ENCODE measurements at places on chromosomes 7 and 10.

- DNase-seq = no peak
Observed at GRCh38 chr7:18087687-18088078, 60.0 kb upstream of the PRPS1L1 start.

GRCh38 chr10:106027240-106027639, 1137.3 kb downstream of the SORCS1 start:
- DNase-seq = no peak

- no peak for DNase-seq
Observed at GRCh38 chr10:104548090-104548489, 93.0 kb upstream of the SORCS3 start.

DNA sequence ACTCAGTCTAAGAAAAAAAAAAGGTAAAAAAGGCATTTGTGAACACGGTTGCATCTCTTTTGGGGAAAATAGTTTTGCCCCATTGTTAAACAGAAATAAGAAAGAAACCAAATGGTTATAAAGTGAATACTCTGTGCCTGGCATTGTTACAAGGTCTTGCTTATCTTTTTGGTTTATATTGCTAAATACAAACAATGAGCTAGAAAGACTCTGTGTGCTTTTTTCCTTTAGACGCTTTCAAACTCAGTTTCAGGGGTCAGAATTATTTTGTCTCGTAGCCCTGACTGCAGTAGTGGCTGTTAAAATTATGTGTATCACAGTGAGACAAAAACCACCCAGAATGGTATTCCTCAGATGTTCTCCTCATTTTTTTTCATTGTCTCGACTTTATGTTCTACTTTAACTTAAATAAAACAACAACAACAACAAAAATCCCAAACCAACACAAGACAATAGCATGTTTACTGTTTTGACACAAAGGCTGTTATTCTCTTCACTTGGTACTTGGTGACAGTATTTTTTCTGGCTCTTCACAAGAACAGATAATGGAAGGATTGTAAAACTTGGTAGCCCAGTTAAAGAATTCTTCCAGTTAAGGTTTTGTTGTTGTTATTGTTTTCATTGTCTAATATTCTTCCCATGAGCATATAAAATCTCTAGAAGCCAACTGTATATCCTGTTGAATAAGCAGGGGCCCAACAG, 190.1 kb downstream of the PLXDC2 start:
- DNase-seq = no peak

- no peak for DNase-seq
Observed at GRCh38 chr10:35908451-35908850, 266.4 kb upstream of the FZD8 start.
